ENCODE measurements at places on chromosomes 6 and 20. TPM values are rescaled to one million over a fixed set of nuclear protein-coding genes. Genes with fewer than 3 reads are reported as not detected.

Gene SLC17A1
- not detected for total RNA-seq

Gene LY6G6C
- total RNA-seq = not detected

Gene LY6G5C
- 4.5 TPM for total RNA-seq

Gene TFEB
- total RNA-seq = 14.3 TPM

Gene ADGRG6
- 30.4 TPM for total RNA-seq

Gene PLCB4
- 18.4 TPM for total RNA-seq

Gene TUBB1
- total RNA-seq = 0.56 TPM

Gene COL12A1
- 229 TPM for total RNA-seq

Gene PAX1
- total RNA-seq = not detected

Gene TRIM27
- 75.2 TPM for total RNA-seq

Gene HLA-DQB1
- total RNA-seq = 9.1 TPM

Gene CABLES2
- 2.8 TPM for total RNA-seq

Gene BPIFA1
- total RNA-seq = not detected

Gene GTSF1L
- not detected for total RNA-seq

Gene SLC2A10
- total RNA-seq = 28.5 TPM

Gene HIVEP2
- total RNA-seq = 30.3 TPM

Gene RRAGD
- 11.8 TPM for total RNA-seq

Gene SLC44A4
- total RNA-seq = 0.38 TPM

Gene OLIG3
- total RNA-seq = not detected

Gene ZNF334
- 1.9 TPM for total RNA-seq

Gene TMEM170B
- total RNA-seq = 8.5 TPM

Gene SPATA25
- total RNA-seq = 1.8 TPM

Gene TAP1
- 30.5 TPM for total RNA-seq

Gene DAAM2
- 36.5 TPM for total RNA-seq

Gene PPP1R14C
- total RNA-seq = 1.1 TPM

Gene CTAGE9
- total RNA-seq = 0.19 TPM

Gene TAPBP
- 90.5 TPM for total RNA-seq

Gene SLC17A3
- not detected for total RNA-seq

Gene MYL9
- 86.5 TPM for total RNA-seq

Gene ADGRF1
- total RNA-seq = not detected

Gene KIF25
- total RNA-seq = 0.60 TPM

Gene SUN5
- total RNA-seq = not detected

Gene FARS2
- 18.1 TPM for total RNA-seq

Gene LRRC73
- total RNA-seq = 0.48 TPM

Gene AKAP7
- 8.5 TPM for total RNA-seq

Gene SUMO4
- total RNA-seq = 10.6 TPM

Gene RBM24
- 1.8 TPM for total RNA-seq

Gene SLC22A7
- not detected for total RNA-seq

Gene DST
- 371 TPM for total RNA-seq

Gene PCIF1
- 18.8 TPM for total RNA-seq

Gene MTFR2
- 0.63 TPM for total RNA-seq

Measured in omental fat pad (tissue), 4 donors.